ENCODE measurements at places on chromosomes 12 and 14.
A peak's percentile ranks its signal among the peaks of the same experiment; 100 is the strongest.

DNA sequence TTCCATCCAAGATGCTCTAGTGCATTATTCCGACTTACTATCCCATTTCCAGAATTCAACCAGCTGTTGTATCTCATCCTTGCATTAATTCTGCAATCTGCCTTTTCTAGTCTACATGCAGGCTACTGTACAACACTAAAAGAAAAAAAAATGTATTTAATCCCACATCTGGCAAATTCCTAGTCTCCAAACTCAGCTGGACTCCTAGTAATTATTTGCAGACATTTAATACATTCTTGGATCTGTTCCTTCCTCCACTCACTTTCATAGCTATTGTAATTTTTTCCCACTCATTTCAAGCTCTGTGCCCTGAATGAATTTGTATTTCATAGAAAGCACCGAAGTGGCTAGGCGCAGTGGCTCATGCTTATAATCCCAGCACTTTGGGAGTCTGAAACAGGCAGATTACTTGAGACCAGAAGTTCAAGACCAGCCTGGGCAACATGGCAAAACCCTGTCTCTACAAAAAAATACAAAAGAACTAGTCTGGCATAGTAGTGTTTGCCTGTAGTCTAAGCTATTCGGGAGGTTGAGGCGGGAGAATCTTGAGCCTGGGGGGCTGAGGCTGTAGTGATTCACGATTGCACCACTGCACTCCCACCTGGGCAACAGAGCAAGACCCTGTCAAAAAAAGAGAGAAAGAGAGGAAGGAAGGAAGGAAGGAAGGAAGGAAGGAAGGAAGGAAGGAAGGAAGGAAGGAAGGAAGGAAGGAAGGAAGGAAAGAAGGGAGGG, 39.5 kb upstream of the YAF2 start:
- no peak for DNase-seq

- DNase-seq = no peak
Observed at GRCh38 chr12:70317781-70318180, 48.3 kb upstream of the KCNMB4 start.

DNA sequence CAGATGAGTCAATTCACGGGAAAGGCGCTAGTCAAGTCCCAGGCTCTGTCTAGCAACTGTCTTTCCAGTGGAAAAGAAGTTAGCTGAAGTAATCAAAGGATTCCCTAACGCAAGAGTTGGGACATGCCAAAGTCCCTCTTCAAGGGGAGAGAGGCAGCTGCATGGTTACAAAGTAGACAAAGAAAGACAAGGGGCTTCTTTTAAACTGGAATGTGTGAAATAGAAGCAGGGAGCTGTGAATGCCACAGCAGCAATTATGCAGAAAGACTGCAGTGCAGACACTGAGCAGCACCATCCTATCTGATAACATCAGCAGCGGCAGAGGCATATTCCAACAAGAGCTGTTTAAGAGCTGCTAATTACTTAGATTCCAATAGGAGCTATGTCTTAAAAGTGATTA, 12.5 kb upstream of the CIPC start:
- no peak for DNase-seq

- DNase-seq = no peak
Observed at GRCh38 chr12:65845751-65846537, 21.7 kb downstream of the HMGA2 start.

GRCh38 chr14:61337893-61338292, 16.5 kb downstream of the PRKCH start:
- no peak for DNase-seq

DNA sequence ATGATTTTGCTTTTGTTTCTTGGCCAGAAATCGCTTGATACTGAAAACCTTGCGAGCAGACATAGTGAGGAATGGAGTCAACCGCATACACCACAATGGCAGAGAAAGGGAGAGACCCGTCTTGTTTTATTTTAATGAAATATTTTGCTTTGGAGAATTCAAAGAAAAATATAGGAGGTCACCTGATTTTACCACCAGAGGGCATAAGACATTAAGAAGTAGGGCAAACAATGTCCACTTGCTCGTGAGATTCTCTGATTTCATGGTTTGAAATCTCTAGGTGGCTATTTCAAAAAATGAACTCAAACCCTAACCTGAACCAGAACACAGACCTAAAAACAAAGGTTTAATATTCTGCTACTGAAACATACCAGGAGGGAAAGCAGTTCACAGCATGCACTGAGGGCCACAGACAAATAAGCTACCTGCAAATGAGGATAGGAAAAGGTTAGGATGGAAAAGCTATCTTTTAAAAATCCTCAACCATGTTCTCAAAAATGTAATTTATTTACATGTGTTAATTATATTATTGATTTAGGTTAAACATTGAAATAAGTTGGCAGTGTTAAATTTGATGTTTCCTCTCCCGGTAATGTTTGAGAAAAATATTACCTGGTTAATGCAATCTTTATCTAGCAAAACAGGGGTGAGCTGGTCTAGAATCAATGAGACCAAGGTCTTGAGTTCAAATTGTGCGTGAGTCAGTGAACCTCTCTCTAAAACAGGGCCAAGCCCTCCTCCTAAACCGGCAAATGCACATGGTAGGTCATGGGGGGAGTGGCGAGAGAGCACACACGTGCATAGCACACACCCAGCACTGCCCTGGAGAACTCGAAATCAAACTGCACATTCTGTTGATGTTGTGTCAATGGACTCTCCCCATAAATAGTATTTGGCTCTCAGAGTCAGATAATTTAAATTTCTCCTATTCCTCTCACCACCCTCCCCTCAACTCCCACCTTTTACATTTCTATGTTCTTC, 12.5 kb downstream of the IFNG-AS1 start:
- DNase-seq = peak; percentile 25

DNA sequence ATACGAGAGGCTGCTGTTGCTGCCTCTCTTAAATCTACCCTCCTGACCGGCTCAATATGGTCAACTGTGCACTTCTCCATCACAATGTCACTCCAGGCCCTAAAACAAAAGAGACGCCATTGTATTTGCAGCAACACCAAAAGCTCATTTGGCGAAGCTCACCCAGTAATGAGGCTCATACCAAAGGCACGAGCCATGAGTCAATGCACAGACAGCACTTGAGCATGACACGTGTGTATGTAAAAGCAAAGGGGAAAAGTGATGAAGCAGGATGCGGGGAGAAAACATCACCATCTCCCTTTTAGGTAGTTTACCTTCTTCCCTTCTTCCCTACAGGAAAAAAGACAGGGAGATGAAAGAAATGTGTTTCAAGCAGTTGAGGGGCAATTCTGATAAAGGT, 150.3 kb downstream of the FOXN3 start:
- peak; percentile 21 for DNase-seq

DNA sequence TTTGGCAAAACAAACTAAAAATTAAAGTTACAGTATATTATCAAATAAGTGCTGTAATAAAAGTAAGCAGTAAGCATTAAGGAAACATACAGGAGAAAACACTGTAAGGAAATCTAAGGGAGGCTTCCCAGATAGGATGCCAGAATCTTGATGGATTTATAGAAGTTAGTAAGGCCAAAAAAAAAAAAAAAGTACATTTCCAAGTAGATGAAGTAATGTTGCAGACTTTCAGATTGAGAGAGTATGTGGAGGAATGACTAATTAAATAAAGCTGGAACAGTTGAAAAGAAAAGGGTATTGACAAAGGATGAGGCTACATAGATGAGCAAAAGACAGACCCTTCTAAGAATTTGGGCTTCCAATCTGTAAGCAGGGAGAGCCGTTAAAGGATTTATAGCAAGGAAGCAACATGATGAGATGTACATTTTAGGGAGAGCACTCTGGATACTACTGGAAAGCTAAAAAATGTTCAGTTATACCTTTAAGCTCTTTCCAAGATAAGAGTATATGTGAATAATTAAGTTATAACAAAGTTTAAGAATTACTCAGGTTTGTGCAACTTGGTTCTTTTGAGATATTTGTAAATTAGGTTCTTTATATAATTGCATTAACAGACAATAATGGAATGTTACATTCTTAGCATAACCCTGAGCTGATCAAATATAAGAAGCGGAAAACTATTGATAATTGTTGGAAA, 87.5 kb upstream of the MON2 start:
- DNase-seq = no peak

DNA sequence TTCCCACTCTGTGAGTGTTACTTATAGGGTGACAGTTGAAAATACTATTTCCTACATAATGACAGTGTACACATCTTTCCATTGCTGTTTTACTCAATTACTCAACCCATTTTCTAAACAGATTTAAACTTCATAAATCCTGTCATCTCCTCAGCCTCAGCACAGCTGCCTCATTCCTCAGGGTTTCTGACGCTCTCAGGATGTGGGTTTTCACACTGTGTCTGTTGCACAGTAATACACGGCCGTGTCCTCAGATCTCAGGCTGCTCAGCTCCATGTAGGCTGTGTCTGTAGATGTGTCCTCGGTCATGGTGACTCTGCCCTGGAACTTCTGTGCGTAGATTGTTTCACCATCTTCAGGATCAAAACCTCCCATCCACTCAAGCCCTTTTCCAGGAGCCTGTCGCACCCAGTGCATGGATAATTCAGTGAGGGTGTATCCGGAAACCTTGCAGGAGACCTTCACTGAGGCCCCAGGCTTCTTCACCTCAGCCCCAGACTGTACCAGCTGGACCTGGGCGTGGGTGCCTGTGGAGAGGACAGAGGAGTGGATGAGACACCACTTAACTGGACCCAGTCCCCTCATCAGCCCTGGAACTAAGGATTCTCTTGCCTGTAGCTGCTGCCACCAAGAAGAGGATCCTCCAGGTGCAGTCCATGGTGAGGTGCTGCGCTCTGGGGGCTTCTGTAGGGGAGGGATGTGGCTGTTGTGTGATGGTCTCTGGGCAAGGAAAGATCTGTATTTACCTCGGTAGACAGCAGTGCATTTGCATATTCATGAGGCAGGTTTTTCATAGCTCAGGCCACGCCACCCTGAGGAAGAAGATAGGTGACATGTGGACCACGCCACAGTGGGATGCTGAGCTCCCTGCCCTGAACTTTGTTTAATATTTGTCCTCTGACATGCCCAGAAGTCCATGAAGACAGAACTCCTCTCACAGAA, 750.2 kb downstream of the TMEM121 start:
- DNase-seq = no peak

- no peak for DNase-seq
Observed at GRCh38 chr12:32714772-32715171, 35.7 kb downstream of the DNM1L start.

- no peak for DNase-seq
Observed at GRCh38 chr12:100442403-100442802, 31.3 kb upstream of the NR1H4 start.

- no peak for DNase-seq
Observed at GRCh38 chr12:44403185-44403584, 472.9 kb downstream of the NELL2 start.

GRCh38 chr12:114529966-114530365, 124.0 kb upstream of the TBX5 start:
- no peak for DNase-seq

DNA sequence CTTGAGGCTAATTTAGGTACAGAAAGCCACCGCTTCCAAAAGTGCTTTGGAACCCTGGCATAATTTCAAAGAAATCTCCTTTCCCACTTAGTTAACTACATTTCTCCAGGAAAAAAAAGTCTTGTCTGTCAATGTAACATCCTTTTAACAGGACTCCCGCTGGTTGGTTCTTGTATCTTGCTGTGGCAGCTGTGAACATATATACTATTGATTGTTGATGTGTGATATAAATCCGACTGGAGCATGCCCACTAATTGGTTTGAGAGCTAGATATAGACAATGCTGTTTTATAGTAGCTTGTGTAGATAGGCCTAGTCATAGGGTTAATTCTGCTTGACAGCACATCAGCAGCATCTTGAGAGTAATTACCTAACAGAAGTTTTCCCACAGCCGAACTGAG, 89.6 kb downstream of the MSRB3 start:
- no peak for DNase-seq

DNA sequence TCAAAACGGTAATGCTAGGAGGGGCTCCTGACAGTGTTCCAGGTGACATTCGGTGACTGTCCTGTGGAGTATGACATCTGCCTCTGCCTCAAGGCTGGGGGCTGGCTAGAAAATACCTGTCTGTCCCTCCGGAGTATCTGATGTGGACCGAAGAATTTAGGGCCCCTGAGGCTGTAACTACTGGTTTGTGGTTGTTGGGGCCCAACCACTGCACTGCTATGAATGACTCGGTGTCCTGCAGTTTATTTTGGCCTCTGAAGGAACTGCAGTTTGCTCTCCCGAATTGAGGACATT, 198.9 kb upstream of the CAND1 start:
- DNase-seq = no peak

GRCh38 chr12:108214486-108214885, 85.4 kb downstream of the WSCD2 start:
- no peak for DNase-seq

GRCh38 chr12:43131301-43131700, 420.7 kb downstream of the ADAMTS20 start:
- DNase-seq = no peak

- DNase-seq = no peak
Observed at GRCh38 chr14:85482552-85482951, 47.4 kb upstream of the FLRT2 start.

GRCh38 chr12:31896514-31897039, 62.6 kb upstream of the RESF1 start:
- DNase-seq = peak; percentile 63

GRCh38 chr14:90575336-90575735, 178.5 kb downstream of the CALM1 start:
- no peak for DNase-seq

DNA sequence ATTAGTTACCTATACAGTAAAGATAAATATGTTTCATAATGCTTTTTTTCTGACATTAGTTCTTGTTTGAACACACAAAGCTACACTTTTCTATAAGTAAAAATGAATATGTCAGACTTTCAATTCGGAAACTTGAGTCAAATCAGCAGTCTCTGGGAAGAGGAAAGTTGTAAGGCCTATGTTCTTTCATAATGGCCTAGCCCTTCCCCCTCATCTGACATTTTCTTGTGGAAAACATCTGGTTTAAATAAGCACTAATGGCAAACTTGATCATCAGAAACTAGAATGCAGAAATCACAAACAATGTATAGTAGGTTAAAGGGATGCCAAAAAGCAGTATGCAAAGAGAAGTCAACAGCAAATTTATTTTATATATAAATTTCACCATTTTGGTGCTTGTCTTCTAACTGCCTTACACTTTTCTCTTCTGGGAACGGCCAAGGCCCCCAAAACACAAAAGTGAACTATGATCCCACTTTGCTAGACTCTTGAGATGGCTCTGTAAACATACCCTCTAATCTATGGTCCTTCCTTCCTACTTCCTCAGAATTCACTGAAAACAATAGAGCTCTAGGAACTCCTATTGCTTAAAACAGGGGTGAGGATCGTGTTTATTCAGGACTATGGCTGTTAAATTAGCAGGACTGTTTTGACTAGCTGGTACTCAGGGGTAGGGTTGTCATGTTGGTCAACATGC, 444.1 kb downstream of the RAD51B start:
- DNase-seq = no peak

DNA sequence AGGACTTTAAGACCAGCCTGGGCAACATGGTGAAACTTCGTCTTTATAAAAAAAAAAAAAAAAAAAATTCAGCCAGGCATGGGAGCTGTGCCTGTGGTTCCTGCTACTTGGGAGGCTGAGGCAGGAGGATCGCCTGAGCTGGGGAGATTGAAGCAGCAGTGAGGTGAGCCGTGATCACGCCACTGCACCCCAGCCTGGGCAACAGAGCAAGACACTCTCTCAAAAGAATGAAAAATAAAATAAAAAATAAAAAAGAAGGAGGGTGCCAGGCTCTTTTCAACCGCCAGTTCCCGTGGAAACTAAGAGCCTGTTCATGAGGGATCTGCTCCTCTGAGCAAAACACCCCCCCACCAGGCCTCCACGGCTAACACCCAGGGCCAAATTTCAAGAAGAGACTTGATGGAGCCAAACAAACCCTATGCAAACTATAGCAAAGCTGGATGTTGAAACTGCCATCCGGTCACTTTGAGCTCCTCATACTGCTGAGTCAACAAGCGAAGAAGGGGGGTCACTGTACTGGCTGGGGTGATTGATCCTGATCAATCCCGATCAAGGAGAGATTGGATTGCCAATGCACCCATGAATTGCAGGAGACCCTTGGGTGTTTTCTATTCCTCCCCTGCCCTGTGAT, 23.4 kb downstream of the DLK1 start:
- no peak for DNase-seq
